ENCODE measurements at places on chromosomes 3 and 15.

DNA sequence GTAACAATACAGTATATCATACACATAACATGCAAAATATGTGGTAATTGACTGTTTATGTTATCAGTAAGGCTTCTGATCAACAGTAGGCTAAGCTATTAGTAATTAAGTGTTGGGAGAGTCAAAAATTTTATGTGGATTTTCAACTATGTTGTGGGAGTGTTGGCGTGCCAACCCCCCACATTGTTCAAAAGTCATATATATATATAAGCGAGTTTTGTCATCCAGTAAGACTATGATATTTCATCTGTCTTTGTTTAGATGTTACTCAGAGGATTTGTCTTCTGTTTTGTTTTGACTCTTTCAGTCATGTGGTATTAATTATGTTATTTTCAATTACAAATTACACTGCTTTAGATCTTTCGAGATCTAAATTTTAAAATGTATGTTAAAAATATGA, 51.0 kb upstream of the RAP2B start:
- DNase-seq: no peak

GRCh38 chr15:47652328-47652727, 65.0 kb upstream of the SEMA6D start:
- DNase-seq: no peak

GRCh38 chr15:59116141-59116540, 11.2 kb downstream of the CCNB2 start:
- DNase-seq: no peak

GRCh38 chr3:158381262-158381868, 189.6 kb upstream of the MLF1 start:
- no peak for DNase-seq

DNA sequence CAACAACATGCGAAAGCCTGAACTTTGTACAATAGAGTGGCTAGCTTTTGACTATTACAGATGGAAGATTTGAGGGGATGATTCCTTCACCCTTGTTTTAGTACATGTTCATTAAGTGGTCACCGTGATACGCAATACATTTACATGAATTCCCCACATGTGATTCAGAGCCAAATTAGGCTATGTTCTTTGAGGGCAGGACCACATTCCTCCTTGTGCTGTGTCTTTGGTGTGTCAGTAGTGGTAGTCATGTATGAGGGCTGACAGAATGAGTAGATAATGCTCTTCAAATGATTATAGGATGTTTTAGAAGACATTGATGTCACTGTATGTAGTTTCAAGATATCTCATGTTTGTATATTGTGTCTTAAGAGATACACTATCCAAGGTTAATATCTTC, 12.1 kb downstream of the PTPRG start:
- DNase-seq: no peak

- DNase-seq: peak; percentile 16
Measured at GRCh38 chr3:13069495-13069894, 3.7 kb downstream of the IQSEC1 start.

DNA sequence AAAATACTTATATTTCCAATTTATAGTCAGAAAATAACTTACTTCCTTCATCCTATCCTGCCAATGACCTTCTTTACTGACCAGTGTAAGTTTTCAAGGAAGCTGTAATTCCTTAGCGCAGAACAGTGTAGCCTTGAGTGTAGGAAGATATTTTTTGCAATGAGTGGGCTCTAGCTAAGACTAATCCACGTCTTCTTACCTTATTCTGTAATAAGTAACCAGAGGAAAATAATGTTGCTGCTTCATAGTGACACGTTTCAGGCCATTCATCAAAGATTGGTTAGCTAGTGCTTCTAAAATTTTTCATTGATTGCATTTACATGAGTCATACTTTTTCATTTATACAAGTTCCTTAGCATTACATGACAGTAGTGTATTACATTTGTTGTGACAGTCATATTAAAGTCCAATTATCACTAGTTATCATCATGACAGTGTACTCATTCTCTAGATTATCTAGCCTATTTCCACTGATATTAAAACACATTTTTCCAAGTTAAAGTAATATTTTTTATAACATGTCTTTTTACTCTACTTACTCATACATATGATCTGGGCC, 403.8 kb upstream of the EPHA3 start:
- no peak for DNase-seq

DNA sequence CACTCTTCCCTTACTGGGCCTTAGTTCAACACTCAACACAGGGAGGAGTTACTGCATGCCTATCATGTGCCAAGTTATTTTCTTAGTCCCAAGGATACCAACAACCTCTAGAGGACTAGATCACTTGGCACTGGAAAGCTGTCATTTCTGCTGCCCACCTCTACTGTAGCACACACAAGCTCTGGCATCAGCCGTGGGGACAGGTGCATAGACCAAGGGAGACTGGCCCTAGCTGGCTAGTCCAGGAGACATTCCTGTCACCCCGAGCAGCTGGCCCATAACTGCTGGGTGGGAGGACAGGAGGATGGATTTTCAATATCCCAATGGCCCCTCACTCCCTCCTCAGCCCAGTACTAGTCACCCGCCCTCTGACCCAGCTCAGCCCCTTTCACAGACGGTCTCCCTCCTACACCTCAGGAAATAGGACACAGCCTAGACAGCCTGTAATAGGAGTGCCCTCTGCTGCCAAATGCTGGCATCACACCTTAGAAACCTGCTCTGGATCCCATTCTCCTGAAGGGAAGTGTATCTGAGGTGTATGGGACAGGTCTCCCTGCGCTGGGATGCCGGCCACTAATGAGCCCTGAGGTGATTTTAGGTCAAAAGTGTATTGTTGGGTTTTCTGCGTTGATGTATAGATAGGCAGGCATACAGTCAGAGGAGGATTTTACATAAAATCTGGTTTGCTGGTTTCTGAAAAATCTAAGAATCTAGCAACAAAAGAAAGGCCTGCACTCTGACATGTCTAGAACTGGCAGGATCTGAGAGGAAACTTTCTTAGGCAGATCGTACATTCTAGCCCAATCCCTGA, 3.4 kb upstream of the DZIP1L start:
- DNase-seq: no peak

- DNase-seq: no peak
Measured at GRCh38 chr15:57667171-57667849, 39.2 kb upstream of the POLR2M start.

DNA sequence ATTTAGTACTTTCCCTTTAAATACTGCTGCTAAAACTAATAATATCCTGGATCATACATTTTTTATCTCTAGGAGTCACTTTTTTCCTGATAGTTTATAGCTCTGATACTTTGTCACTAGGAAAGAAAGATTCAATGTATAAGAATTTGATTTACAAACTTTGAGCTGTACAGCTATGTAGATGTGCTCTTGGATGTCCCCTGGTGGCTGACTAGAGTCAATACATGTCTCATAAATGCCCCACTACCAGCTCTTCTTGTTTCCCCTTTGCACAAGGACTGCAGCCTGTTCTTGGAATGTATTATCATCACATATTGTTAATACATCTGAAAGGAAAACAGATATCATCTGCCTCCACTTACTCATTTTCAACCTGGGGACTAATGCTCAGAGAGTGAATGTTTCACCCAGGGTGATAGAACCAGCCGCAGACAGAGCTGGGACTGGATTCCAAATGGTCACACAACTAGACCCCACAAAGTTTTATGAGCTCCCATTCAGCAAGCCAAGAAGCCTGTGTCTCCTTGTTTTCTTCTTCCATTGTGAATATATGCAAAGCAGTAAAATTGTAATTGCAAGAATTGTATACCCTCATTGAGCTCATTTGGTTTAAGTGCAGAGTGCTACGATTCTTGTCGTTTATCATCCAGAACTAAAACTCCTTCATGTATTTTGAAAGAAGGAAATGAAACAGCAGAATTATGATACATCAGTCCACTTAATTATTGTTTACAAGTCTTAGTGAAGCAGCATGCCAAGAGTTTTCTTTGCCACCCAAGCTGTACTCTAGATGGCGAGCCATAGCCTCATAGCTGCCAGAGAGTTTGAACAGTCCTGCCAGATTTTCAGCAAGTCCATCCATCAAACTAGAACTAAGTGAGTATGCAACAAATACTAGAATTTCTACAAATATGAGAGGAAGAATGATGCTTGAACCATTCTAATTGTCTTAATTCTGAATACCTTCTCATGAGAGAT, 261.6 kb upstream of the LMCD1 start:
- DNase-seq: no peak

DNA sequence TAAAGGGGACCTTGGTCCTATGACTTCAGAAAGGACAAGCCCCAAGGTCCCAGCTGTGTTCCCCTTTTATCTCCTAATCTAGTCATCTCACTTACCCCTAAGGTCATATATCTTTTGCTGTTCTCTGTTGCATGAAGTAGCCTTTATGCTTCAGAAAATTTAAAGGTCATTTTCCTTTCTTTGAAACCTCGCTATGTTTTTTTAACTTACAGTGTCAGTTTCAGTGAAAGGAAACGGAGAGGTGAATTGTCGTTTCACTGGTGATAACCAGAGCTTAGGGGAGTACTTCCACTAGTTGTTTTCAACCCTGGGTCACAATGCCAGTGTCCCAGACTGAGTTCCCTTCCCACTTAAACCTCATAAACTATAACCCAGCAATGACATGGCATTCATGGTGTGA, 357.4 kb downstream of the GAP43 start:
- no peak for DNase-seq

DNA sequence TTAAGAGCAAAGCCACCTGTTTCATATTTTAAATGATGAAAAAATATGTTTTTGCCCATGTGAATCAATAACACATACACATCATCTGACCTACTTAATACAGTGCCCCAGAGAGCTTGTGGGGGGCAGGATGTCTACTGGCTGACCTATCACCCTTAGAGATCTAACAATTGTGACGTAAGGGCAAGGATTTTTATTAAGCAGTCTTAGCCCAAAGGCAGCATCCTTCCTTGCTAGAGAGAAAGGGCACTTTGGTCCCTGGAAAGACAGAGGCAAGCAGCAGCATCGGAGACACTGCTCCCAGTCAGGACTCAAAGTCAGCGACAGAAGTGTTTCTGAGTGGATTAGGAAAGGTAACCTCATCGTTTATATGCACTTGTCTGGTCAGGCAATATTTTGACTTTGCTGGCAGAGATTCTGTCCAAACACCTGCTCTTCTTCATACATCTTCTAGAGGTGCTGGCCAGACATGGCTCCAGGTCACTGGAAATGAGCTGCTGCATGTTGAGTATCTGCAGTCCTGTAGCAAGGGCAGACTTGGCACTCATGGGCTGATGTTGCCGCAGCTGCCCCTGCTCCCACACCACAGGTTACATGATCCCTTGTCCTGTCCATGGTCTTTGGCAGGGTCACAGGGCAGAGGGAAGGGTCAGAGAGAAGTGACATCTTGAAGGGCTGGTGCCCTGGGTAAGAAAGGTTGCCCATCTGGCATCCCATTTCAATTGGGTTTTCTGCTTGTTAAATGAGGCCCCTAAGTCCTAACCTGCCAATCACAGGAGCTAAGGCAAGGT, 1.8 kb downstream of the CXCR6 start:
- DNase-seq: no peak

DNA sequence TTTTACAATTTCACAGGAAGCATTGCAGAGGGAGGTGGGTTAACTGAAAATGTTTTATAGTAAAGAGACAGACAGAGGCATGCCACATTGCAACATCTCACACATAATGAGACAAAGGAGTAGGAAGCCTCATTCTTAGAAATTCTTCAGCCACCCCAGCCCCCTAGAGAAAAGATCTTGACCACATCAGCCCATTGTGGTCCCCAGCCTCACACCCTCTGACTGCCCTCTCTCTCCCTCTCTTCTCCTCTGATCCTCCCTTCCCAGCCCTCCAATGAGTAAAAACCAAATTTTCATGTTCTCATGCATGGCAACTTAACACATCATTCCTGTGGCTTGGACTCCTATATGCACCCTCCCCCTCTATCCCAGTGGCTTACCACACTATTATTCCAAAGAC, 174.1 kb downstream of the UACA start:
- no peak for DNase-seq
